ENCODE measurements at places on chromosomes 16 and 17.

DNA sequence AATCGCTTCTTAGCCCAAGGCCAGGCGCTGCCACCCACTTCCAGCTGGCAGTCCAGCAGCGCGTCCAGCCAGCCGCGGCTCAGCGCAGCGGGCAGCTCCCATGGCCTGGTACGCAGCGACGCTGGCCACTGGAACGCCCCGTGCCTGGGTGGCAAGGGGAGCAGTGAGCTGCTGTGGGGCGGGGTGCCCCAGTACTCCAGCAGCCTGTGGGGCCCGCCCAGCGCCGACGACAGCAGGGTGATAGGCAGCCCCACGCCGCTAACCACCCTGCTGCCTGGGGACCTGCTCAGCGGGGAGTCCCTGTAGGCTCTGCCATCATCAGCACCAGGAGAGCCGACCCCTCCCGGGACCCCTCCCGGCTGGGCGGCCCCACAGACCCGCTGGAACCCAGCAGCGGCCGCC is 24.0 kb downstream of the TMC6 start:
- DNase-seq: no peak

DNA sequence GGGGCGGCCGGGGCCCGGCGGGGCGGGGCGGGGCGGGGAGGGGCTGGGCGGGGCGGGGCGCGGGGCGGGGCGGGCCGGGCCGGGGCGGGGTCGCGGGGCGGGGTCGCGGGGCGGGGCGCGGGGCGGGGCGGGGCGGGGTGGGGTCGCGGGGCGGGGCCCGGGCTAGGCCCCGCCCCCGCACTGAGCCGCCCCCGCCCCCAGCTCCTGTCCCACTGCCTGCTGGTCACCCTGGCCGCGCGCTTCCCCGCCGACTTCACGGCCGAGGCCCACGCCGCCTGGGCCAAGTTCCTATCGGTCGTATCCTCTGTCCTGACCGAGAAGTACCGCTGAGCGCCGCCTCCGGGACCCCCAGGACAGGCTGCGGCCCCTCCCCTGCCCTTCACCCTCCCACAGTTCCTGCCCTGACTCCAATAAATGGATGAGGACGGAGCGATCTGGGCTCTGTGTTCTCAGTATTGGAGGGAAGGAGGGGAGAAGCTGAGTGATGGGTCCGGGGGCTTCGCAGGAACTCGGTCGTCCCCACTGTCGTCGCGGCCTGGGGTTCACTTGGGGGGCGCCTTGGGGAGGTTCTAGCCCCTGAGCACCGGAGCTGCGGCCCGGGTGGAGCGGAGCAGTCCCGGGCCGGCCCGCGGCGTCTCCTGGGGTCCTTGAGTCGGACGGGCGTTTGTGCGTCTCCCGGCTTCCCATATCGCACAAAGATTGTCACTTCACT is 795 bp upstream of the HBM start:
- no peak for DNase-seq

DNA sequence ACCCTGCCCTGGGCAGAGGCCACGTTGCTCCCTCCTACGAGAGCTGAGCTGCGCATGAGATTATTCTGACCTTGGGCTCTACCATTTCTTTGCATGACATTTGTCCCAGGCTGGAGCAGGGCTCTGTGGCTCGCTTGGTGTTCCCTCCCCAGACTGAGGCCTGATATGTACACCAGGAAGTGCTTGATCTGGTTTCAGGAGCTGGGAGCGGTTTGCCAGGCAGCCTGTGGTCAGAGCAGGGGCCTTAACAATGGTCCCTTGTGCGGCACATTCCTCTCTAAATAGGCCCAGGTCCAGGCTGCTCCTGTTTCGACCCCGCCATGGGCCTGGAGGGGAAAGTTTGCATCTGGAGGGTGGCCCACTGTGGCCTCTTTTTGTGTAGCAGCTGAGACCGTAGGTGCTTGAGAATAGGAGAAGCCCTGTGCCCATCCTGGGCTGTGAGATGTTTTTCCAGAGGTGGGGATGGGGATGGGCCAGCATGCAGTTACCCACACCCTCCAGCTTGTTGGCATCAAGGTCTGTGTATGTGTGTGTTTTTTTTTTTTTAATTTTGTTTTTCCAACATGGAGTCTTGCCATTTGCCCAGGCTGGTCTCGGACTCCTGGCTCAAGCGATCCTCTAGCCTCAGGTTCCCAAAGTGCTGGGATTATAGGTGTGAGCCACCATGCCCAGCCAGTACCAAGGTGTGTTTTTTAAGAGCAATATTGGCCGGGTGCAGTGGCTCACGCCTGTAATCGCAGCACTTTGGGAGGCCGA is 253.9 kb downstream of the SEC14L1 start:
- peak; percentile 87 for DNase-seq

DNA sequence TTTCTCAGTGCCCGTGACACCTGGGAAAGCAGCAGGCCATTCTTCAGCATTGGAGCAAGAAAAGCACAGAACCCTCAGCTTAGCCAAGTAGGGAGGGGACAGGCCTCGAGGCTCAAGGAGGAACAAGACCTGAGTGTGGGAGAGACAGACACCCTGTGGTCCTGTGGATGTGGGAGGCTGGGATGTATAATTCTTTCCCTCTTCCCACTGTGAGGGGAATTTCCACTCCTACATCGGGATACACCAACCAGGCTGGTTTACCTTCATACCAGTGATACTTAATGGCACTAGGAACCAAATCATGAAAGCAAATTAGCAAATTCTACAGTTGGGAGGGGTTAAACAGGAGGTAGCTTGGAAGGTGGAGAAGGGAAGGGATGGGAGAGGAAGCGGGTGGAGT is 41.7 kb downstream of the LYRM1 start:
- no peak for DNase-seq

- peak; percentile 67 for DNase-seq
These were observed 10.7 kb downstream of the SGSM2 start for GRCh38 chr17:2347805-2348685.

Measured in body of pancreas (tissue), 4 donors.